ENCODE measurements at places on chromosomes 6 and 20. TPM values are rescaled to one million over a fixed set of nuclear protein-coding genes. Genes with fewer than 3 reads are reported as not detected.

DNA sequence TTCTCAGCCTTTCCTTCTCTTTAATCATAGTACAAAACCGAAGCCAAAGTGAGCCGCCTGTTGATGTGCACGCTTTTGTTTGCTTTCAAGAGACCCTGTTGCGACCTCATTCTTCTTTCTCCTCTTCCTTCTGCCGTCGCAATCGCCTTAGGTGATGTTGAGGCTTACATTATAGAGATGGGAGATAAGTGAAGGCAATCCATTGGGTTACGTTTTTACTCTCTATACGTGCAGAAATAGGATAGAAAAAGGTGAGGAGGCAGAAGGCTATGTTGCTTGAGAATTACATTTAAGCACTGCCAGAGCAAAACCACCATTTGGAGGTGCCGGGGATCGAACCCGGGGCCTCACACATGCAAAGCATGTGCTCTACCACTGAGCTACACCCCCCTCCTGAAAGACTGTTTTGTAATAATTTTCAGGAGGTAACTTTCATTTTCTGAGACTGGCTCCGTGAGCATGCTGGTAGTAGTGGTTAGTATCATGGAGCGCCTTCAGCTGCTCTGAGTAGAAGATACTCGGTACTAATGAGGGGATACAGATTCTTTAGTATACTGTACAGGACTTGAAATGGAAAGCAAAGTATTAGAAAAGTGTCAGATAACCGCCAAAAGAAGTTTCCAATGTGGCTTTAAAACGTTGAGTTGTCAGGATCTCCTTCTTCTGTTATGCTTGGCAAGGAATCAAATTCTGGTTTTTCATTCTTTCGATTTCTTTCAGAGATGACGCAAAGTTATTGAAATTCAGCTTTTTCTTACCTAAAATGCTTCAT is 165.6 kb downstream of the TRIM27 start:
- no peak for DNase-seq

DNA sequence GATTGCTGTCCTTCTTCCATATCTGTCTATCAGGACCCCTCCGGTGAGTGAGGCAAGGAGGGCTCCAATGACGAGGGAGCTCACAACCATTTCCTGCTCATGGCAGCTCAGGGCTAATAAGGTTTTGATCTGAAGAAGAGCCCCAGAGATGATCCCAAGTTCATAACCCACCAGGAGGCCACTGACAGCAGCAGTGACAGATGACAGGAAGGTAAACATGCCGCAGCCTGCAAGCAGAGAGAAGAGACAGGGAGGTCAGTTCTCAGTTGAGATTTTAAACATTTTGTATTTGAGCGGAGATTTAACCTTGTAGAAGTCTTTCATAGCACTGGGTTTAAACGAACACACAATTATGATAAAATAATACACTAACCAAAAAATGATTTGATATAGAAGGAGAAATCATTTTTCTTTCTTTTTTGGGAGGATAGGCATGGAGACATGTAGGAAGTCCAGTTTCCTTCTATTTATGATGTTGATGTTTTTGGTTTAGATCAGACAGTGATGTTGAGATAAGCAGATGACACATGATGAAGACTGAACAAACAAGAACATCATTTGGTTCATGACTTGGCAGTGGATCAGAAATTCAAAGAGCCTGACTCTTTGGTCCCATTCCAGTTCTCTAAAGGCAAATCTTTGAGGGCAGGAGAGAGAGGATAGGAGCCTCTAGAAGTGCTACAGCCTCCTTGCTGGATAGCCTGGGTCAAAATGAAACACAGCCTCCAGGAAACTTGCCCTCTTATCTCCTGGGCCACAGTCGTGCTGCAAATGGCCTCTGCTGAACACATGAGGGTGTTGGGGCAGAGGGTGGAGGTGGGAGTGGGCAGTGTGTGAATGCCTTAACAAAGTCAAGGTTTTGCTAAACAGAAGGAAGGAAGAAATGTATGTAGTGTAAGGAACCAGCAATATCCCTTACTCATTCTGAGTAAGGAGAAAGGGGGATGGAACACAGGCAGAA is 22.6 kb downstream of the SLC2A12 start:
- no peak for DNase-seq

- no peak for DNase-seq
These were observed 47.0 kb downstream of the BCAS1 start for GRCh38 chr20:54023406-54023805.

PPP1R3D gene
- 3.3 TPM for polyA plus RNA-seq

PRSS35 gene
- 6.5 TPM for polyA plus RNA-seq

DNA sequence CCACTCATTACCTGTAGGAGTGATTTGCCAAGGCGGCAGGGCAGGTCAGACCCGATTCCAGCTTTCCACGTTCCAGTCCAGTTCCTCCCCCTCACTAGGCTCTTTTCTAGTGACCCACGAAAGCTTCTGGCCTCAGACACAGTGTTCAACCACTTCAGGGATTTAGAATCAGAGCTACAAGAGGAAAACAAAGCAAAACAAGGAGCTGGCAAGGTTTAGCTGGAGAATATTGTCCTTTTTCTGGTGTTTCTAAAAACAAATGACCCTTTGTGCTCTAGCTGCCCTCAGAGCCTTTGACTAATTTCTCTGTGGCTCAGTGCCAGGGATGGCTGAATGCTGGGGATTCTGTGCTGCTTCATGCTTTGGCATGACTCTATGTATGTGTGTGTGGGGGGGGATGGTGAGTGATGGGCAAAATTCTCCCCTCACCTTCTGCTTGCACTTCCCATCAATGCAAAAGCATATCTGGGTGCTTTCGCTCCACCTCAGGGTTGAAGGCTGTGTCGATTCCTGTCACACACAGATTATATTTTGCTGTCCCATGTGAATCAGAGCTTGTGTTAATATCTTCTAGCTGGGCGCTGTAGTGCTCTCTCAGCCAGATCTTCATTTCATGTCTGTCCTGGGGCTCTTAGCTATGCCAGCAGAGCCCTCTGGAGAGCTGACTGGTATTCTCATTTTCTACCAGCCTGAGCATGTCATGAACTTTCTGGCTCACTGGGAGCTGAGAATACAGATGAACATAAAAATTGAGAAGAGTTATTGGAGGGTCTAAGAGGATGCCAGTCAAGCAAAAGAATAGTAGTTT is 19.3 kb upstream of the NEDD9 start:
- no peak for DNase-seq

CTAGE9 gene
- not detected for polyA plus RNA-seq

GRCh38 chr6:4256969-4257368 is 121.6 kb upstream of the ECI2 start:
- DNase-seq, result no peak

DNA sequence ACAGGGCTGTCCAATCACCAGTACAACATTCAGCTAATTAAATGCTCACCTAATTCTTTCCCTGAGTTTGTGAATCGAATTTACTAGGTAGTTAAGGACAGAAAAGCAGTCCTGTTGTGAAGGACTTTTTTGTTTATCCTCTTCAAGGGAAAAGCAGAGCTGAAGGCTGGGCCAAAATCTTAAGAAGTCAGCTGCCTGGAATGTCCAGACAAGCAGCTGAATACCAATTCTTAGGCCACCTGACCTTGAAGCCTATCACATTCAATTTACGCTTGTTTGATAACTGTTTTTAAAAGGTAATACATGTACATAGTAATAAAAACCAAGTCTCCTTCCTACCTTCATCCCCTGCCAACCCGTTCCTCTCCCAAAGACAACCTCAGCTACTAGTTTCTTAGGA is 56.4 kb downstream of the UQCC1 start:
- no peak for DNase-seq

DNA sequence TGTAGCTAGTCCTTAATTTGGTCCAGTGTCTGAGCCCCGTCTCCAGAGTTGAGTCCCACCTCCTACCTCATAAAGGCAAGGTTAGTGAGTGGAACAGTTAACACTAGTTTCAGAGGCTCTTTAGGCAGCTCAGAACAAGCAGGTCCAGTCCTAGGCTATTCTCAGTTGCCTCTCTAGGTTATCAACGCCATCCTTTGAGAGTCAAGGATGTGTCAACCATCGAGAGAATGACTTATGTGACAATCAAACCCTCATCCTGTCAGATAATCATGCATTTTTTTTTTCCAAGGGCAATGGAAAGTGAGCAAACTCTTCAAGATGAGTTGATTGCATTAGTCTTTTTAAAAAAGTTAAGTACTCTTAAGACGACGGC is 64.0 kb upstream of the TXNDC5 start:
- no peak for DNase-seq

IL20RA gene
- polyA plus RNA-seq, result not detected

DNA sequence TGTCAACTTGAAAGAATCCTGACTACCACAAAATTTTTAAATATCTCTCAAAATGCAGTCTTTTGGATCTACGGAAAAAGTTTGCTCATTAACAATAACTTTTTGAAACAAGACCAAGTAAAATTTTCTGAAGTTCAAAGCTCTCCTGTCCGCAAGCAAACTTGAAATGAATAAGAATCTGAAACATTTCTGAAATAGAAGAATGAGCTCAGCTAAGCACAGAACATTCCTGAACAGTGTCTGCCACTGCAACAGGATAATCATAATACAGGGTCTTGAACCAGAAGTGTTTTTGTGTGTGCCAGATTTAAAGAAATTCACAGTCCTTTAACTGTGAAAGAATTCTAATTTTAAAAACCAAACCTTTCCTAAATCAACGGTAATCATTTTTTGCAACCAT is 49.1 kb upstream of the TASP1 start:
- DNase-seq, result no peak

- no peak for DNase-seq
These were observed 184.7 kb downstream of the GJA1 start for GRCh38 chr6:121619987-121620740.

PSMB8 gene
- 422 TPM for polyA plus RNA-seq

DNA sequence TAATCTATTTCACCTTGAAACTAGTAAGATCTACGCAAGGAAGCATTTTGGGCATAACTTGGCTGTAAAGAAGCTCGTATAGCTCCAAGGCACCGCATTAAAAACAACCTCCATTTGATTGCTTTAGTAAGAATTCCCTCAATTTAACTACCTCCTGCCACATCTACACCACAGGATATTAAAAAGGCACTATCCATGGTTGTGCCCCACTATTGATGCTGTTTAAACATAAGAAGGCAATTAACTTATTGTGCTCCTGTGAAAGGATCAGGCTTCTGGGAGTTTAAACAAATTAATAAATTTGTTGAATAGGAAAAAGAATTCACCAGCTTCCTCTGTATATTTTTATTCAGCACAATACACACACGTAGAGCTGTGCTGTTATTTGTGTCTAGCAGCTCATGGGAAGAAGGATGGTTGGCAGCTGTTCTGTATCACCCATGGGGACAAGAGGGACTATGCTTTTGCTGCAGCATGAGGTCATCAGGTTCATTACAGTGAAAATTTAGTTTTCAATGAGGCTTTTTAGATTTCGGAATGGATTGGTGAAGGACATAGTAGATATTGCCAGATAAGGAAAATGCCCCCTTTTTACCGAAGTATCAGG is 513.3 kb downstream of the HAO1 start:
- no peak for DNase-seq

WFDC12 gene
- not detected for polyA plus RNA-seq

- no peak for DNase-seq
These were observed 267.8 kb upstream of the IRAK1BP1 start for GRCh38 chr6:78599526-78599925.

DNA sequence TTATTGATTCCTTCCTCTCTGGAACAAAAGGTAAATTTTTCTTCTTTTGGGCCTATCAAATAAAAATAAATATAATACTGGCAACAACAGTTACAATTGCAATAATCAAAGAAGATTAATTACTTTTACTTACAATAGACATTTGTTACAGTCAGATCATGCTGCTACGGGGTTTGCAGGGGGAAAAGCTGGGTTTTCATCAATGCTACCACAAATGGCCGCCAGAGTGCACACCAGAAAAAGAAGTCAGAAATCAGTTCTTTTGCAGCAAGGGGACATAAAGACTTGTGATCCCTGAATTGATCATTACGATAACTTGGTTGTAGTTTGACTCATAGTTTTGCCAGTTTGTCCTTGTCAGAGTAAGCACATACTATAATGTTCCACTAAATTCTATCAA is 714.5 kb upstream of the EYS start:
- no peak for DNase-seq

GRCh38 chr20:49572857-49573256 is 4.9 kb upstream of the PTGIS start:
- no peak for DNase-seq
